NCI-H146 (cell line): ENCODE measurements at places on chromosomes 5 and 9.
A peak's percentile ranks its signal among the peaks of the same experiment; 100 is the strongest.

GRCh38 chr9:2559192-2560152 is 62.1 kb upstream of the VLDLR start:
- DNase-seq: no peak

DNA sequence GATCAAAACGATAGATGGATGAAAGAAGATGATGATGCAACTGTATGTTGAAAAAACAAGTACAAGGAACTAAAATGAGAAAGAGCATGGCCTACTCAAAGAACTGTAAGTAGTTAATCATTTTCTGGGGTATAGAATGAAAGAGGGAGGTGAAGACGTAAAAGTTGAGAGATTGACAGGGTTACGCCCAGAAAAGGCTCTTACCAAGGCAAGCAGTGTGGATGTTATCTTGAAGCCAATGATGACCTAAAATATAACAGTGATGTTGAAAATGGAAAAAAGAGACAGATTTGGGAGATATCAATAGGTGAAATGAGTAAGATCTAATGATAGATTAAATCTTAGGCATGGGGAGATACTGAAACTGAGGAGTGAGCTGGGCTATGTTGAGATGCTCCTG is 80.4 kb upstream of the GNAQ start:
- no peak for DNase-seq

DNA sequence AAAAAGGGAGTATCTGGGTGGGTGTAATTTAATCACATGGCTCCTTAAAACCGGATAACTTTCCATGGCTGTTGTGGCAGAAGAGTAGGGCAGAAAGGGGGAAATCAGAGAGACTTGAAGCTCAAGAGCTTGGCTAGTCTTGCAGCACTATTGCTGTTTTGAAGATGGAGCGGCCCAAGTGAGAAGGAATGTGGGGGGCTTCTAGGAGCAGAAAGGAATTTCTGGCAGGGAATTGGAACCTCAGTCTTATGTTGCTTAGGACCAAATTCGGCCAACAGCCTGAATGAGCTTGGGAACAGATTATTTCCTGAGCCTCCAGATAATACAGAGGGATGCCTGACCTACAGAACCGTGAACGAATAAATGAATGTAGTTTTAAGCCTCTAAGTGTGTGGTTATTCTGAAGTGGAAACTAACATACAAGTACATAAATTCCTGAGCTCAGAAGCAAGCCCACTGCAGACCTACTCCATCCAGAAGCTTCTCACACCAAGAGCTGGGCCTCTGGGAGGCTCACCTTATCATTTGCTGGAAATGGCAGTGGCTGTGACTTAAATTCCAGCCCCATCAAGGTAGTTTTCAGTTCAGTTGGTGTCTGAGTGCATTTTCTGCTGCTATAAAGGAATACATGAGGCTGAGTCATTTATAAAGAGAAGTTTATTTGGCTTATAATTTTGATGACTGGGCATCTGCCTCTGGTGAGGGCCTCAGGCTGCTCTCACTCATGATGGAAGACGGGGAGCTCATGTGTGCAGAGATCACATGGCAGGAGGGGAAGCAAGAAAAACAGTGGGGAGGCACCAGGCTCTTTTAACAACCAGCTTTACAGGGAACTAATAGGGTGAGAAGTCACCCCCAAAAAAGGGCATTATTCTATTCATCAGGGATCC is 15.3 kb upstream of the TMEM174 start:
- no peak for DNase-seq

DNA sequence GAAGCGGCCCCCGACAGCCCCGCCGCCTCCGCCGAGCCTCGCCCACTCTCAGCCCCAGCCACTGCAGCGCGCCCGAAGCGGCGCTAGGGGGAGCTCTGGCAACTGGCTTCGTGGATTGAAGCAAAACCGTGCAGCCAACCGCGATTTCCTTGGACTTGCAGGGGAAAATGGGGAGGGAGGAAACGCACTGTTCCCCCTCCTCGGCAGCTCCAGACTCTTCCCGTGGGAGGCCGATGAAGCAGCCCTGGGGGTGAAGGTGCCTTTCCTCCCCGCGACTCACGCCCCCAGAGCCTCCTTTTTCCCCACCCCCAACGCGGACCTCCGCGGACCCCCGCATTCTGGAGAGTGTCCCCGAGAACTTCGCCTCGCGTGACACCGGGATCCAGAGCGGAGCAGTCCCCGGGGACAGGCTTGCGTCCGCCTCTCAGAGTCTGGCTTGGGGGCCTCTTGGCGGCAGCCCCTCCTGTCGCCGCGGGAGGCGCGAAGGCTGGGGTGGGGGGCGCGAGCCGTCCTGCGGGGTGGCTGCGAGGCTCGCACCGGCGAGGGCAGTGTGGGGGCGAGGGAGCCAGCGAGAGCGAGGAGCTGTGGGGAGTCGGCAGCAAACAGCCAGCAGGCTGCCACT is 3.8 kb downstream of the IER5L start:
- peak; percentile 66 for DNase-seq

DNA sequence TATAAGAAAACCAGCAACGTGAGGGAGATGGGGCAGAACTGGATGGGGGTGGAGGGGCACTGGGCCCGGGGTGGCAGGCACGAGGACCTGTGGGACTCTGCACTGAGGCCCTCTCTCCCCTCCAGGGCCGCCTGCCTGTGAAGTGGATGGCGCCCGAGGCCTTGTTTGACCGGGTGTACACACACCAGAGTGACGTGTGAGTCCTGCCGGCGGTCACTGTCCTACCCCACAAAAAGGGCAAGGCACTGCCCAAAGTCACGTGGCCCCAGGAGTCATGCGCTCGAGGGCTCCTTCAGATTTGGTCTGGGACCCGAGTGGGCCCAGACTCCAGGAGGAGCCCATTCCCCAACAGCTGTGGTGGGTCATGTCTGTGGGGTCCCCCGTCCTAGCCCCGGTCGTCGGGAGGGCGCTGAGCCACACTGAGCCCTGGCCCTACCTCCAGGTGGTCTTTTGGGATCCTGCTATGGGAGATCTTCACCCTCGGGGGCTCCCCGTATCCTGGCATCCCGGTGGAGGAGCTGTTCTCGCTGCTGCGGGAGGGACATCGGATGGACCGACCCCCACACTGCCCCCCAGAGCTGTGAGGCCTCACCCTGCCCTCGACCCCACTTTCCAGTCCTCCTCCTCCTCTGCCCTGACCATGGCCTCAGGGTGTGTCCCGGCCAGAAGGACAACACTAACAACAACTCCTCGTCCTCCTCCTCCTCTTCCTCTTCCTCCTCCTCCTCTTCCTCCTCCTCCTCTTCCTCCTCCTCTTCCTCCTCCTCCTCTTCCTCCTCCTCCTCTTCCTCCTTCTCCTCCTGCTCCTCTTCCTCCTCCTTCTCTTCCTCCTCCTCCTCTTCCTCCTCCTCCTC is 9.7 kb downstream of the FGFR4 start:
- DNase-seq: no peak

GRCh38 chr9:126171641-126172040 is 155.0 kb upstream of the MVB12B start:
- DNase-seq: no peak

- DNase-seq: no peak
Observed at GRCh38 chr5:164868761-164869160, 1363.3 kb downstream of the MAT2B start.

- DNase-seq: no peak
Observed at GRCh38 chr9:114033397-114034103, 44.5 kb downstream of the AMBP start.

- peak; percentile 61 for DNase-seq
Observed at GRCh38 chr5:16773991-16774390, 157.2 kb upstream of the RETREG1 start.

DNA sequence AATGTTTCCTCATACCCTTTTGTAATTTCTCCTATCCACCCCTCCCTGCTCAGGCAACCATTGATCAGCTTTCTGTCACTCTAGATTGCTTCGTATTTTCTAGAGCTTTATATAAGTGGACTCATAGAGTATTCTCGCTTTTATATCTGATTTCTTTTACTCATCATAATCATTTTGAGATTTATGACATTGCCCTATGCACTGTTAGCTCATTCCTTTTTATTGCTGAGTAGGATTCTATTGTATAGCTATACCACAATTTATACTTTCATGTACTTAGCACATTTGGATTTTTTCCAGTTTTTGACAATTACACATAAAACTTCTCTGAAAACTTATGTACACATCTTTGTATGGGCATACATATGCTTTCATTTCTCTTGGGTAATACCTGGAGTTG is 68.9 kb downstream of the MEGF10 start:
- no peak for DNase-seq

GRCh38 chr9:127705577-127706379 is 1.0 kb upstream of the CFAP157 start:
- DNase-seq: no peak

- no peak for DNase-seq
Observed at GRCh38 chr9:89732939-89733324, 128.1 kb downstream of the GADD45G start.

DNA sequence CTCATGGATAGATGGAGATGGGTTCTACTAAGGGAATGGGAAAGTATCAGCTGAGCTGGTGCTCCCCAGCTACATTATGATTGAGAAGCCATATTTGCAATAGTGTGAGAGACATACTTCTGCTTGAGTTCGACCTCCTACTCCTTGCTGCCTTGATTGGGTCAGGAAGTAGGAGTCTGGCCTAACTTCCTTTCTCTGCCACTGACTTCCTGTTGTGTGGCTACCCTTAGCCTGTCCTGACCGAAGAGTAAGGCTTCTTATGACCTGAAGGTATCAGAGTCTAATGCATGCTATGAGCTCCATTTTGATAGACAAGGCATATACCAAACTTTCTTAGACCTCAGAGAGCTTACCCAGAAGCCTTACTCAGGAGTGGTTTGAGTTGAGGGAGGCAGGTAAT is 53.9 kb downstream of the OSTF1 start:
- no peak for DNase-seq

GRCh38 chr9:74783408-74783807 is 104.3 kb downstream of the TRPM6 start:
- no peak for DNase-seq

DNA sequence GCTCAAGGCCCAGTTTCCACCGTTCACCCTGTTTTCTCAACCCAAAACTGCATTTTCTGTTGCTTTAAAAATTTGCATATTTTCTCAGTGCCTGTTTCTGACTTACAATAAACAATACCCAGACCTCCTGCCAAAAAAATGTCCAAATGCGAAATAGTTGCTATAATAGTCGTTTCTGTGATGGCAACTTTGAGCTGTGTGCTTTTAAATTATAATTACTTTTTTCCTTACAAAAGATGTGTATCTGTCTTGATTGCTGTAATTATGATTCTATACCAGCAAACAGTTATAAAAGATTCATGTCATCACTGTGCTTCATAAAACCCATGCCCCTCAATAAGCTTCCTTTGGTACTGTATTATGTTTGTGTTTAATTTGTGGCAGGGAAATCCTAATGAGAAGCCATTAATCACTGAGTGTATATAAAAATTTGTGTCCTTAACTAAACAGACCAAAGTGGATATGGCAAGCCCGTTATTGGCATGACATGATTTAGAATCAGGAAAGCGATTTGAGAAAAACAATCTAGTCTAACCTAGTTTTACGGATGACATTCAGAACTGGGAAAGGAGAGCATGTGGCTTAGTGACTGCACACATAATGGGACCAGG is 5.4 kb upstream of the SLC1A3 start:
- no peak for DNase-seq

DNA sequence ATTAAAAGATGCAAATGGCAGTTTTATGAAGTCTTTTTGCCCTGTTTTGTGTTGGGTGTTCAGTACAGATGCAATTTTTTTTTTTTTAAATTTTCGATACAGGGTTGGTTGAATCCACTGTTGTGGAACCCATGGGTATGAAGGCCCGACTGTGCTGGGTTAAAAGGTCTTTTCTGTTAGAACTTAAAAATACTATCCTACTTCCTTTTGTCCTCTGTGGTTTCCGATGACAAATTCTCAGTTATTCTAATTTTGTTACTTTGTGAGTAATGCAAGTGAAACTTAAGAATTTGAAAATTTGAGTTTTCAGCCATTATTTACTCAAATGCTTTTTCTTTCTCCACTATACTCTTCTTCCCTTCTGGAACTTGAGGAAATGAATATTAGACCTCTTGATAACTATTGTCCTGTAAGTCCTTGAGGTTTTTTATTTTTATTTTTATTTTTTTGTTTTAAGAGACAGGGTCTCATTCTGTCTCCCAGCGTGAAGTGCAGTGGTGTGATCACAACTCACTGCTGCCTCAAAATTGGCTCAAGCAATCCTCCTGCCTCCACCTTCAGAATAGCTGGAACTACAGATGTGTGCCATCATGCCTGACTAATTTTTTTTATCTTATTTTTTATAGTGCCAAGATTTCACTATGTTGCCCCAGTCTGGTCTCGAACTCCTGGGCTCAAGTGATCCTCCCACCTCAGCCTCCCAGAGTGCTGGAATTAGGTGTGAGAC is 67.5 kb downstream of the ZCCHC7 start:
- DNase-seq: no peak

DNA sequence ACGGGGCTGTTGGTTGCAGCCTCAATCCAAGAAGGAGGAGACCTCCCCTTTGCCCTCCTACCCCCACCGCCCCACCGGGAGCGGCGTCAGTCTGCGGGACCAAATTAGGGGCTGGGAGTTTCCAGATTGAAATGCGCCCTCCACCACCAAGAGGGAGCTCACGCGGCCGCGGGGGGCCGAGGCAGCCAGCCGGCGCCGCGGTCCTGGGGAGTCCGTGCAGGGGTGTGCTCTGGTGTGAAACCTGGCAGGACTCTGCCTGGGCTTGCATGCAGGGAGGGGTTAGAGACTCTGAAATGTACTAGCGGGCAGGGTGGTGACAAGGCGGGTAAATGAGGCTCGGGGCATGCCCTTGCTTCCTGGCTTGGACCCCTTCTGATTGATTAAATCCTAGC is 989 bp upstream of the FBN2 start:
- DNase-seq: peak; percentile 23

DNA sequence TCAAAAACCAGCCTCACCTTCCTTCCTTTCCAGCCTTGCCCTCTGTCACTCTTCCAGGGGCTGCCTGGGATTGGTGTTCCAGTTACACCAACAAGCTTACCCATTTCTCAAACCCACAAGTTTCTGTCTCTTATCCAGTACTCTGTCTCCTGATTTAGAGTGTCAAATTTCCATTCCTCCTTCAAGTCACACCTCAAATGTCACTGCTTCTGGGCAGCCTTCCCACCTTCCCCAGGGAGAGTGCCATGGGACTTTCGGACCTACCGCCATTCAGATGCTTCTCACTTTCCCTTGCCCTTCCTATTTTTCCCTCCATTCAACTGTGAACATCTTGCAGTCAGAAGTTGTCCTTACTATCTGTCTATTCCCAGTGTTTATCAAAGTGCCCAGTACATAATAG is 2.0 kb upstream of the GRXCR2 start:
- DNase-seq: no peak

DNA sequence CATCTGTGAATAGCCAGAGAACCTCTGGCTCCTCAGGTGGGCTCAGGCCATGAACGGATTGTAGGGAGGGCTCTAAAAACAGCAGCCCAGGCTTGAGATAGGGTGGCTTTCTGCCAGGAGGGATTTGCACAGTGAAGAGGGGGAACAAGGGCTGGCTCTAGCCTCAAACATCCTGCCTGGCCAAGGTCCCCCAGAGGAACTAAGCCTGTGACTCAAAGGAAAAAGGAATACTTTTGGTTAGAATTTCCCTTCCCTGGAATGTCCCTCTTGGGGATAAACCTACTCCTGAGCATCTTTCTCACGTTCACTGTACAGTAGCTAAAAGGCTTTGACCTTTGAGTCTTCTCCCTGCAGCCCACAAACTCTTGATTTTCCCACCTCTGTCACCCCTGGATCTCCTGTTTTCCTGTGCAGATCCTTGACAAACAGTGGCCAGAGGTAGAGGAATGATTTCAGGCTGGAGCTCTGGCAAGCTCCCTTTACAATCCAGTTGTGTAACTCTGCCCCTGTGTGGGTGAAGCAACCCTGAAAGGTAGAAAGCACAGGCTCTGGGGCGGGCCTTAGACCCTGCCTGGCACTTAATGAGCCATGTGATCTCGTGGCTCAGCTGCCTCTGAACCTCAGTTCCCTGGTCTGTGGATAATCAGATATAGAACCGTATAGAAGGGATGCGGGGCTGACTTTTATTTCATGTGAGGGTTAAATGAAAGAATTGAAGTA is 17.4 kb downstream of the SEC61B start:
- no peak for DNase-seq
